Immature natural killer cell (primary cell): ENCODE measurements at places on chromosomes 7 and 10. TPM values are rescaled to one million over a fixed set of nuclear protein-coding genes. Genes with fewer than 3 reads are reported as not detected.

DNA sequence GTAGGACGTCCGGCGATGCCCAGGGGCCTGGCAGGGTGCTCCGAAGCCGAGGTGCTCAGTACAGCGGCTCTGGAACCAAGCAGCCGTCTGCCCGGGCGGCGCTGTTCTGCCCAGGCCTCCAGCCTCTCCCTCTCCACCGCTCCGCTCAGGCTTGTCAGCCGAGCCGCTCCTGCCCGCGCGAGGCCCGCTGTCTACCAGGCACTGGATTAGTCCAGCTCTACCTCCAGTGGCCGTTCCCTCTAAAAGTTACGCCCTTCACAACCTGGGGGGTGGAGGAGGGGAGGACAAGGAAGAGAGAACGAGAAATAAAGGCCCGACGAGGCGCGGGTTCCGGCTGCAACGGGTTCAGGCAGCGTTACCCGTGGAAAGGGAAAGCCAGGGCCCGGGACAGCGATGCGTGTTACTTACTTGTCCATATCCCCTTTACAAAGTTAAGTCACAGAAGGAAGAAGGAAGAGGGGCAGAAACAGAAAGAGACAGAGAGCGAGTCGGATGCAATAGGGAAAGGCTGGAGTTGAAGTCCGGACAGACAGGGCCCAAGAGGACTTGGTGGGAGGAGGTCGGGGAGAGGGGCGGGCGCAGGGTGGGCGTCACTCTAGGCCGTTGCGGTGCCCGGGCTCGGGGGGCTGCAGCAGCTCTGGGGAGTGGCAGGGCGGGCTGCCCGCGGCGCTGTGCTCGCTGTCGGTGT lies 2.8 kb downstream of the SP8 start:
- H3K36me3 ChIP-seq: no peaks in the 10 kb centered on the region
- H3K4me3 ChIP-seq: peak overlapping the region; percentile 78
- DNase-seq: no peak
- H3K27ac ChIP-seq: peak overlapping the region; percentile 59
- H3K27me3 ChIP-seq: peaks cover 55% of the 10 kb centered on the region
- peaks cover 18% of the 10 kb centered on the region for H3K4me1 ChIP-seq

Gene NPFFR1
- not detected for polyA plus RNA-seq

Gene CRTAC1
- not detected for polyA plus RNA-seq

Gene HOXA5
- 0.42 TPM for polyA plus RNA-seq

DNA sequence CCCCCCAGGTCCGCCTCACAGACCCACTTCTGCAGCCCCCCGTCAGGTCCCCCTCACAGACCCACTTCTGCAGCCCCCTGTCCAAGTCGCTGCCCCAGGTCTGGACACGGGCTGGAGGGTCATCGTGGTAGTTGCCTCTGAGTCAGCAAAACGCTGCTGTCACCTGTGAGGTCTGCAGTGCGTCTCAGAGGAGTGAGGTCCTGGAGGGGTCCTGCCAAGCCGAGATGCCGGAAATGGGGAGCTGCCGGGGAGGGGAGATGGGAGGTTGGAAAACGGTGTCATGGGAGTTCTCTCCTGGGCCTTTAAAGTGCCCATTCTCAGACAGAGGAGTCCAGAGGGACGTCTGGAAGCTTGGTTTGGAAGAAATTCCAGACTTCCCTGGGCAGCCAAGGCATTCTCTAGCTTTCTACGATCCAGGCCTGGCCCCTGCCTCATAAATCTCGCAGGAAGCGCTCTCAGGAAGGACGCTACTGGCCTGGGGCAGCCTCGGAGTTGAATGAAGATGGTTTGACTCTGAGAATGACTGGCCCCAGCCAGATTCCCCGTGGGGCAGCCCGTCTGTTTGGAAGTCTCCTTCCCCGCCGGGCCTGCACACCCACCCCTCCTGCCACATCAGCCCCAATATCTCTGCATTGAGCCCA lies 38.7 kb downstream of the CALML3 start:
- DNase-seq: no peak
- no peak overlapping the region for H3K27ac ChIP-seq
- H3K4me3 ChIP-seq: no peak overlapping the region
- H3K27me3 ChIP-seq: peaks cover 3% of the 10 kb centered on the region

GRCh38 chr7:72307566-72307965 lies 104.6 kb downstream of the CALN1 start:
- no peaks in the 10 kb centered on the region for H3K27me3 ChIP-seq
- no peak overlapping the region for H3K4me3 ChIP-seq
- no peaks in the 10 kb centered on the region for H3K36me3 ChIP-seq
- H3K27ac ChIP-seq: no peak overlapping the region

Gene STEAP4
- polyA plus RNA-seq: not detected
